ENCODE measurements at places on chromosomes 7 and 10.

- no peak for DNase-seq
These were observed 149.7 kb downstream of the LRRTM3 start for GRCh38 chr10:67075491-67075971.

GRCh38 chr10:52786098-52786497, 13.5 kb upstream of the MBL2 start:
- no peak for DNase-seq

DNA sequence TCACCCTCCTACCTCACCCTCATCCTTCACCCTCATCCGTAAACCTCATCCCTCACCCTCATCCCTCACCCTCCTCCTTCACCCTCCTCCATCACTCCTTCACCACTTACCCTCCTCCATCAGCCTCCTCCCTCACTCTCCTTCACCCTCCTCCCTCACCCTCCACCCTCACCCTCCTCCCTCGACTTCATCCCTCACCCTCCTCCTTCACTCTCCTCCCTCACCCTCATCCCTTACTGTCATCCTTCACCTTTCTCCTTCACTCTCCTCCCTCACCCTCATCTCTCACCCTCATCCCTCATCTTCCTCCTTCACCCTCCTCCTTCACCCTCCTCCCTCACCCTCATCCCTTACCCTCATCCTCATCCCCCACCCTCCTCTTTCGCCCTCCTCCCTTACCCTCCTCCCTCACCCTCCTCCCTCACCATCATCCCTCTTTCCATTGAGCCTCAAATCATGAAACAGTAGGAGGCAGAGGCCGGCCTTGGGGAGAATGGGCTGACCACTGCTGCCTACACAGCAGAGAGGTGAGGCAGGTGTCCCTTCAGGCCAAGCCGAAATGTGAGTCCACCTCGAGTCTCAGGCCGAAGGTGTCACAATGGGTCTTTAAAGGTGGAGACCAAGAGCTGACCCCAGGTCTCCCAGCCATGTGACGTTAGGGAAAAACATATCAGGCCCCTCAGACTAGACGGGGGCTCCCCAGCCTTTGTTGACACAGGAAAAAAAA, 53.0 kb downstream of the PDGFA start:
- no peak for DNase-seq

GRCh38 chr7:43764807-43765491, 6.5 kb downstream of the BLVRA start:
- DNase-seq, result no peak

GRCh38 chr7:157807510-157807909, 470.7 kb downstream of the DNAJB6 start:
- DNase-seq, result no peak

- no peak for DNase-seq
These were observed 906.7 kb upstream of the AUTS2 start for GRCh38 chr7:68691261-68692216.

GRCh38 chr10:36450380-36450779, 675.0 kb upstream of the ANKRD30A start:
- DNase-seq, result no peak
